ENCODE measurements at places on chromosomes 11 and 22. TPM values are rescaled to one million over a fixed set of nuclear protein-coding genes. Genes with fewer than 3 reads are reported as not detected.

Gene TRIM49B
- polyA plus RNA-seq, result not detected

- DNase-seq, result no peak
These were observed 21.5 kb downstream of the C11orf58 start for GRCh38 chr11:16759857-16760508.

GRCh38 chr11:43410394-43410793, 51.7 kb downstream of the TTC17 start:
- DNase-seq, result no peak

DNA sequence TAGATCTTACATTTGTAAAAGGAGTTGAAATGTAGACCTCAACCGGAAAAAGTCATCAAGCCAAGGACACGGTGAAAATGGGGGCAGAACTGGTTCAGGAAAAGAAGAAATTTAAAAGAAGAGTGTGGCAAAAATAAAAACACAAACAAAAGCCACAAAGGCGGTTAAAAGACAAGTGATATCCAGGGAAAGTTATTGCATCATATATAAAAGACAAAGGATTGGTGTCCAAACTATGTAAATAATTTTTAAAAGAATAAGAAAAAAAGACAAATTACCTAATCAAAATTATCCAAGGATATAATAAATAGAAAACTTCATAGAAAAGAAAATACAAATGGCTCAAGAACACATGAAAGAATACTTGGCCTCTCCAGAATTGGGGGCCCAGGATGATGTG, 45.1 kb upstream of the OPCML start:
- DNase-seq, result no peak

- peak; percentile 84 for DNase-seq
These were observed 1.8 kb upstream of the MARK2 start for GRCh38 chr11:63837027-63837688.

Gene CSTF3
- polyA plus RNA-seq, result 67.3 TPM

Data from left kidney (tissue), 8 donors.